ENCODE measurements at places on chromosomes 1 and 21.

DNA sequence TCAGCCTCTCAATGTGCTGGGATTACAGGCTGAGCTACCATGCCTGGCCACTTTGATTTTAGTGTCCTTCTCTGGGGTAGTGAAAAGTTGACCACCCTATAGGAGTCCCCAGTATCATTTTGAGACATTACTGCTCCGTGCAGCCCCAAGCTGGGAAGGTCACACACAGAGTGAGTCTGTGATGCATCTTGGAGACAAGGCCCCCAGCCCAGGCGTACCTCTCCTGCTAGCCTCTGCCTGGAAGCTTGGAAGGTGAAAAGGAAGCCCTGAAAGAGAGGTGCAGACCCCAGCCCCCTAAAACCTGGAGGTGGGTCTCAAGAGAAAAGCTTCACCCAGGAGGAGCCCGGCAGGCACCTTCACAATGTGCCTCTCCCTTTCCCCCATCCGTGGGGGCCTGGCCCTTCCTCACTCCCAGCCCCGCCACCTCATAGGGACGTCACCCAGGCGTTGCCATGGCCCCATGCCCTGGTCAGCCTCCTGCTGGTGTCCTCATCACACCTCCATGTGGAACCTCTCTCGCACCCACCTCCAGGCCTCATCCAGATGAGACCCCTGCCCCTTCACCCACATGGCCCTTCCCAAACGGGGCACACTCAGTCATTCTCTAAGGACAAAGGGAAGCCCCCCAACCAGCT, 5.6 kb upstream of the ARF1 start:
- DNase-seq, result no peak

- DNase-seq, result no peak
Measured at GRCh38 chr1:25810341-25811299, 9.1 kb upstream of the MTFR1L start.

GRCh38 chr1:111553196-111553595, 49.8 kb upstream of the ADORA3 start:
- DNase-seq, result no peak

- no peak for DNase-seq
Measured at GRCh38 chr1:192265516-192266173, 51.1 kb upstream of the RGS21 start.

GRCh38 chr1:37476087-37476452, 1.7 kb downstream of the ZC3H12A start:
- no peak for DNase-seq

- DNase-seq, result no peak
Measured at GRCh38 chr1:97364086-97364485, 556.7 kb downstream of the DPYD start.

DNA sequence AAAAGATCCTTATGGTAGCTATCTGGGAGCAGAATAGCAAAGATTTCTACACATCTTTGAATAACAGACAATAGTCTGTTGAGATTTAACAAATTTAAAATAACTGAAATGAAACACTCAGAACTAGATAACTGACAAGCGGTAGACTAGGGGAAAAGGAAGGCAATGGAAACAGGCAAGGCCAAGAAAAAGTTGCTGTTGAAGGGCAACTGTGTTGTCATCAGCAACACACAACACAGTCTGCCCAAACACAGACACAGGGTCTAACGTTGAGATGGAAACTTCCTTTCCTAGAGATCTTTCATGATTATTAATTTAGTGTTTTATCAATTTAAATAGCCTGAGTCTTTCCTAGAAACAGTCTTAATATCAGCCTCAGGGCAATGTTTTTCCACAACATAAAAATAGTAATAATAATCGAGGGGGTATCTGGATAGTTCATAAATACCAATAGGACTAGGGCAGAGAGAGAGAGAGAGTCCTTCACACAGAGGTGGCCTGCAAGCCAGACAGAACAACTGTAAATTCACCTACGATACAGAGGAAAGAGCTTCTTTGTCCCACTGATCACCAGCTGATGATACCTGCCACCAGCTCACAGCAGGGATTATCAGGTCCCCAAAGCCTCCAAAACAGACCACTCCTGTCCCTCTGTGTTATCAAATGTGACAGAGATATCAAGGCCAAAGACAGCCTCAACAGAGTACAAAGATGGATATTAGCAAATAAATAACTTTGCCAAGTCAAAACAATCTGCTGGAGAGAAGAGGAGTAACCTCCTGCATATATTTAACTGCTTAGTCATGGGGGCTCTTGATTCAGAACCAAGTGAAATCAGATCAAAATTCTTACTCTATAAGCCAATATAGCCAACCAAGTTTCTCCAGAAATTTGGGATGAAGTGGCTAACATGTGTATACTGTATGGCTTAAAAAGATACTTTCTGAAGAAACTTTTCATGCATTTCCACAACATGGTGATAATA, 245.3 kb downstream of the SLC45A1 start:
- DNase-seq, result no peak

- DNase-seq, result no peak
Measured at GRCh38 chr1:27367160-27367650, 444 bp upstream of the MAP3K6 start.

DNA sequence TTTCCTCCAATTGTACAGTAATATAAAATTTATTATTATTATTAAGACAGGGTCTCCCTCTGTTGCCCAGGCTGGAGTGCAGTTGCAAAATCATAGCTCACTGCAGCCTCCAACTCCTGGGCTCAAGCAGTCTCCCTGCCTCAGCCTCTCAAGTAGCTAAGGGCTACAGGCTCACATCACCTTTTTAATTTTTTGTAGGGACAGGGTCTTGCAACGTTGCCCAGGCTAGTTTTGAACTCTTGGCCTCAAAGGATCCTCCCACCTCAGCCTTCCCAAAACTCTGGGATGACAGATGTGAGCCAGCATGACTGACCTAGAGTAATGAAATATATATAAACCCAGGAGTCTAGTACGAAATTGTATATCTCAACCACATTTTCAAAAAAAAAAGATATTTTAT, 49.2 kb downstream of the B3GALNT2 start:
- DNase-seq, result no peak

DNA sequence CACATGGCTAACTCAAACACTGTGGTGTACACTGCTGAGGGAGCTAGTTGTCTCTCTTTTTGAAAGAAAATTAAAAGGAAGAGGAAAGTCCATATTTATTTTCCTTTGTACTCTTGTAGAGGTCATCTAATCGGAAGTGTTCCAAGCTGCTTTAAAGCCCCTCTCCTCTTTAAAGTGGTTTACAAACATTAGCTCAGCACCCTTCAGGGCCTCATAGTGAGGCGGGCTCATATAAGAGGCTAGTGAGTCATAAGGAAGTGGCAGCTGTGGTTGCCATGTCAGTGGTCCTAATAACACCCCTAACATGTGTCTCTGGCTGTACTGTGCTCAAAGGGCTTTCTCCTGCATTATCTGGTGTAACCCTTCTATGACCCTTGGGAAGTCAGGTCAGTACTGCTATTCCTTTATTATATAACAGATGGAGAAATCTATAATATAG, 104.4 kb upstream of the SERBP1 start:
- no peak for DNase-seq

GRCh38 chr21:45736690-45737484, 93.4 kb downstream of the PCBP3 start:
- DNase-seq, result no peak

DNA sequence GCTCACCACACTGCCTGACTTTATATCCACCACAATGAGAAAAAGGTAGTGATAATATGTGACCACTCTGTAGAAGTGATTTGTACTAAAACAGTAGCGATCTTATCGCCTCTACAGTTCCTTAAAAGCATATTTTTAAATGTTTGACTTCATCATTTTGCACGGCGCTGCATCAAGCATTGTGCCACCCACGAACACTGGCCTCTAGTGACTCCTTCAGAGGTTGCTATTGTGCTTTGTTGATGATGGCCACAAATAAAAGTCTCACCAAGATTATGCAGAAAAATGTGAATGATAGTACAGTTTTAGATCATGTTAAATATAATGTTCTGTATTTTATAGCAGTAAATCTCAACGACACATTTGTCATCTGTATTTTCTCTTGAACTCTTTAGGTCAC, 186.5 kb upstream of the NCAM2 start:
- no peak for DNase-seq

DNA sequence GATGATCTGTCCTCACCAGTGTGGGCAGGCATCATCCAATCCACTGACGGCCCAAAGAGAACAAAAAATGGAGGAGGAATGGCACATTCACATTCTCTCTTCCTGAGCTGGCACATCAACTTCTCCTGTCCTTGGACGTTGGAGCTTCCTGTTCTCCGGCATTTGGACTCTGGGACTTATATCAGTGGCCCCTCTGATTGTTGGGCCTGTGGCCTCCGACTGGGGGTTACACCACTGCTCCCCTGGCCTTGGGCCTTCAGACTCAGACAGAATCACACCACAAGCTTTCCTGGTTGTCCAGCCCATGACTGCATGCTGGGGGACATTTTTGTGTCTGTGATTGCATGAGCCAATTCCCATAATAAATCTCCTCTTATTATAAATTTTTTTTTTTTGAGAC, 20.1 kb downstream of the IFNLR1 start:
- DNase-seq, result no peak

DNA sequence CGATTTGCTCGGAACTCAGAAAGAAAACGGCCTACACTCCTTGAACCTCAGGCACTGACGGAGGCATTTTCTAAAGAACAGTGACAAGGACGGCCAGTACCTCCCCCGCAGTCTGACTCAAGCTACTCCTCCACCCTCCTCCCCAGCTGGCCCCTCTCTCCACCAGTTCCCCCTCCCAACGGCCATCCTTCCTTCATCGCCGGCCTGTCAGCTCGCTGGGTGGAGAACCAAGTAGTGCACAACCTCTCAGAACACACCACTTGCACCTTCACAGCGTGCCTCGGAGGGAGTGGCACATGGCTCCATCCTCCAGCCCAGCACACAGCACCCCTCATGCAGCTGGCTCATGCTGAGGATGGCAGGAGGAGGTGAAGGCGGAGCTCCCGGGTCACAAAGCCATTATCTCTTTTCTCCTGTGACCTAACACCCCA, 58.8 kb downstream of the TOR1AIP2 start:
- DNase-seq, result no peak

- DNase-seq, result no peak
Measured at GRCh38 chr1:230224101-230224960, 157.3 kb downstream of the GALNT2 start.

DNA sequence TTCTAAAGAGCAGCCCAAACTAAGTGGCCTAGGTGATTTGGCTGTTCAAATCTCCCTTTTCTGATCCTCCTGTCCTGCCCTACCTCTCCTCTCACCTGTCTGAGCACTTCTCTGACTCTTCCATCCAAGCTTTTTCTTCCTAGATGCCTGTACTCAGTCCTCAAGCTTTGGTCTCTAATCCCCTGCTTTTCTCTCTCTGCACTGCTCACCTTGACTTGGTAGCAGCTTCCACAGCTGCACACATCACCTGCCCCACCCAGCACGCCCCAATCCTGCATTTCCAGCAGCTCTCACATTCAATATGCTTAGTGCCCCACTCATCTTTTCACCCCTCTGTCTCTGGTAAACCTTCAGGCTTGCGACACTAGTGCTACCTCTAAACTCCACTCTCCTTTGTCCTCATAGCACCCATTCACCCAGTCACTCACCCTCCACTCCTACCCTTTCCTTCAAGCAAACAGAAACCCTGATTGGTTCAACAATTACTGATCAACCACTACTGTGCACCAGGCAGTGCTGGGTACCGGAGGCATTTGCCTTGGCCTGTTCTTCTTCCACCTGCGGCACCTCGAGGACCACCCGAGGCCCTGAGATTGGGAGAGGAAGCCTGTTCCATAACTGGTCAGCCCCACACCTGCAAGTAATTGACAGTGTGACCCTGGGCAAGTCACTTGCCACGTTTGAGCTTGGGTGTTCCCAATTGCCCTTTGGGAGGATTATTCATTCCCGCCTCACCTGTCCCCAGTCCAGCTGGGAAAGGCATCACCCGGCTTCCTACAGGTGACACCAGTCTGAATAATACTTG, 136.1 kb upstream of the EDN2 start:
- peak; percentile 76 for DNase-seq
